Left lung (tissue), 14 donors: ENCODE measurements at places on chromosomes 3 and 15.

- DNase-seq = no peak
These were observed 86.9 kb upstream of the SLC25A26 start for GRCh38 chr3:66133853-66134445.

GRCh38 chr3:150675587-150675986 is 28.1 kb downstream of the ERICH6 start:
- DNase-seq = no peak

GRCh38 chr3:39809181-39809994 is at the start of gene MYRIP:
MYRIP (plus strand) TSS chr3:39809609; CDS start chr3:39900817, 91,208 bp downstream.
- peak; percentile 11 for DNase-seq

- no peak for DNase-seq
These were observed 31.0 kb downstream of the ATP10A start for GRCh38 chr15:25832158-25832557.

DNA sequence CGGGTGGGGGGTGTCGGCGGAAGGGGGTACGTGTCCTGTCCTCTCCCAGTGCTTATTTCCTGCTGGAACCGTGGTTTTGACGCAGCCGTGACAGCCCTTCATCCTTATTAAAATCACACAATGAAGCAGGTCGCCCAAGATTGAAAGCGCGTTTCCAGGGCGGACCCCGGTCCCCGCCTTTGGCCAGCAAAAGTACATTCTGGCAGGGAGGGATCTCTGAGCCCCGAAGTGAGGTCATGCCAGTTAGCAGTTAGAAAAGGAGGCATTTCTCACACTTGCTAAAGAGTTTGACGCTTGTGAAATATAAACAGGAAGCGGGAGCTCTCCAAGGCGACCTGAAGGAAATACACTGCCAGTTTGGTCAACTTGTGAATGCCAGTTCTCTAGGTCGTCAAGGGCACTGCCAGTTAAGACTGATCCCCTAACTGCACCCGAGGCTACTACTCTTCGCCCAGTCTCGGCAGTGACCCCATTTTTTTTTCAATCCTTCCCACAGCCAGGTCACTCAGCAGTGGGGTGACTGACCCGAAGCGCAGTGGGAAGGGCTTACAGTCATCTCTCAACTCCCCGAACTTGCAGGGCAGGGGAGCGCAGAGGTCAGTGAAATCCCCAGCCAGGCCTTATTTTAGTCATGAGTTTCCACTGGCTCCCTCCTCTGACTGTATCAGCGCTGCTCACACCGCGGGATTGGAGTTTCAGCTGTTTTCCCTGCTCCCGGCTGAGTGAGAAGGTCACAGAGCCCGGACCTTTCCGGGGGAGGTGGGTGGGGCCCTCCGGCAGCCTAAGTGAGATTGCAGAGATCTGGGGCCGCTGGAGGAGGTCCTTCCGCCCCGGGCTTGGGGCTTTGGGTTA is 2.0 kb upstream of the BHLHE40 start:
- peak; percentile 76 for DNase-seq

GRCh38 chr3:152183473-152183872 is 85.3 kb upstream of the MBNL1 start:
- DNase-seq = peak; percentile 44

DNA sequence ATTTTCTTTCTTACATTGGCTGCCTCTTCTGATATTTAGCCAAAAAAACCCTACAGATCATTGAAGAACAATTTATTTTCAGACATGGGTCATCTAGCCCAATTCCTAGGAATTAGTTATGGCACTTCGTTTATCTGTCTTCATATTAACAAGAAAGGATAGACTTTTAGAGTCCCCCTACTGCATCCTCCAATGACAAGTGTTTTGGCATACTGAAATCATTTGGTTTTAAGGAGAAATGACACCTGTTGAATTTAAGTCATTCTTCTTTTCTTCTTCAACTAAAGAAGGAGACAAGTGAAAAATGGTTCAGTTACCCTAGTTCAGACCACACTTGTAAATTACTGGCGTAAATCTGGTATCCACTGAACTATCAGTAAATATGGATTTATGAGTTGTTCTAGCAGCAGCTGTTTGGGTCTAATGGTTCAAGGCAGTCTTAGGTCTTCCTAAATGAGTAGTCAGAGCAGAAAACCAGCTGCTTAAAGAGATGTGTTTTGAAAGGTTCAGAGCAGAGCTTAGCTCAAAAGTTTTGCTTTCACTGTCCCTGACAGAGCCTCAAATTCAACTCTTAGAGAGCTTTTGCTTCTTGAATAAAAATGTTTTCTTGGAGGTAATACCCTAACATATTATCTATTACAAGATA is 5.6 kb downstream of the VGLL3 start:
- DNase-seq = no peak
